ENCODE measurements at places on chromosomes 3 and 15.

- DNase-seq: no peak
Observed at GRCh38 chr15:39937696-39938095, 3.8 kb downstream of the EIF2AK4 start.

DNA sequence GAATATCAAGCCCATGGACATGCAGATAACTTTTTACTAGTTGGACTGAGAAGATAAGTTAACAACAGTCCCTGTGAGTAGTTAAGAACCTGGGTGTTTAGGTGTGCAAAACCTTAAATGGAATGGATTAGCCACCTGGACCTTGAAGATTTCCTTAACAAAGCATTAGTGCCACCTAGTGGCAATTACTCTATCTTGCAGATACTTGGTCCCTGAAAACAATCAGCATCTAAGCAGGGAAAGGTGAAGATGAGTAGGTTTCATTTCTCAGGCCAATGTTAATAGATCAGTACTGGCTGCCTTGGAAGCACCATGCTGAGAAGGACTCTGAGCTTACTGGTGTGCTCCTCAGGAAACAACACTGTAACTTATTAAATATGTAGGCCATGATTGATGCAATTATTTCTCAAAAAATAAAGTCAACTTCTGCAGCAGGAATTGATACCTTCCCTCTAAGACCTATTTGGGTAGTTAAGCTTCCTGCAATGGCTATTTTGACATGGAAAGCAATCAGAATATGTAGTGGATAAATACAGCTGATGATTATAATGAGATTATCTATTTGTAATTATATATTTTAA lies 329.4 kb downstream of the TBC1D5 start:
- peak; percentile 30 for DNase-seq

GRCh38 chr3:134797741-134798451 lies 2.8 kb downstream of the EPHB1 start:
- DNase-seq: no peak

DNA sequence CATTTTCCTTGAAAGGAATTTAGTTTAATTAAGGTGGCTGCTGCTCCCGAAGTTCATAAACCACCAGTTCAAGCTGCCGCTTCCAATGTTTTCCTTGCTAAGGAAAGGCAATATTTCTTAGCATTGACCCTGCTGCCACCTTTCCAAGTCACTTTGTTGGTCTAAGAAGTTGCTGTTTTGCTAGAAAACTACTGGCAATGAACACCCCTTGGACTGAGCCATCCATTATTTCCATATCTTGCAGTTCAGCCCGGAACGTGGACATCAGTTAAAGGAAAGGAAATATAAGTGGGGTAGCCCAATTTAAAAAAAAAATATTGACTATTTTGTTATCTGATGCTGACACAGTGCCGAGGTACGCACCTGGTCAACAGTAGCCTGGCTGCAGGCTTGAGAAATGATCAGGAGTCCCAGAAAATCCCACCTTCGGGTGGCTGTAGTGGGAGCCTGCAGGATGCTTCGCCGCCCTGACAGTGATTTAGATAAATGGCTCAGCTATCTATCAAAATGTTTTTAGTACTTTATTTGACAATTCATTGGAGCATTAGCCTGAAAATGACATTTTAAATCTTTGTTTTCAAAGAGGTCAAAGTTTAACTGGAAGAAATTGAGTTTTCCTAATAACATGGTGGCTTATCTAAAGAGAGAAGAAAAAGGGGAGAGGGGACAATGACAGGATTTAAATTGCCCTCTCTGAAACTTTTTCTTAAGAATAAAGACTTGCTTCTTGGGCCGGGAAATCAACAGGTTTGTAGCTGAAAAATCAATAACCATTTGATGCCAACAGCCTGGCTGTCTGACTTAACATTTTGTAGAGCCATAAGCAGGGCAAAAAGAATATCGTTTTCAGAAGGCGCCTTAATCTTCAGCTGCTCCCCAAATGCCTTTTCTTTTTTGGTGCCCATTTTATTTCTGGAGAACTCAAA lies 1.6 kb downstream of the RARB start:
- no peak for DNase-seq

DNA sequence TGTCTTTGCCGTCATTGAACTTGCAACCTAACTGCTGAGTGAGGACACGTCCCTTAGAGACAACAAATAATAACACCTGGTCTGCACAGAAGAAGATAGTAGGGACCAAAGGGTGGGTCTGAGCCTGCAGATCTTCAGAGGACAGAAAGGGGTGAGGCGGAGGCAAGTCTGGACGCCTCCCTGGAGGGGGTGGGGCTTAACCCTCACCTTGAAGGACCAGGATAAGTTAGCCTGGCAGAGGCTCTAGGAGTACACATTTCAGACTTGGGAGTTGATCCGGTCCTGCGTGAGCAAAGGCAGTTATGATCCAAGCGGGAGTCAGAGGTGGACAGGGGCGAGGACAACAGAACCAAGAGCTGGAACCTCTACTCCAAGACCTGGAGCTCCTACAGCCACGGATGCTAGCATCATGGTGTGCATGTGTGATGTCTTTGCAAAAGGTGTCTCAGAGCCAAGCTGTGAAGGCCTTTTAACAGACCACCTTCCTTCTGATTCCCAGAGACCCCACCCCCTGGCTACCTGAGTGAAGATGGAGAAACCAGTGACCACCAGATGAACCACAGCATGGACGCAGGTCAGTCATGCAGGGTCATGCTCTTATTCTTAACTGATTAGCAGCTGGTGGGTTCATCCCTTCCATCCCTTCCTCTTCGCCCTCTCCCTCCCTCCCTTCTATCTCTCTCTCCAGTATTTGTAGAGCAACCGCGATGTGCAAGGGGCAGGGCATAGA lies 88.0 kb downstream of the AAGAB start:
- no peak for DNase-seq

- no peak for DNase-seq
Observed at GRCh38 chr15:70068783-70069565, 28.7 kb downstream of the TLE3 start.

DNA sequence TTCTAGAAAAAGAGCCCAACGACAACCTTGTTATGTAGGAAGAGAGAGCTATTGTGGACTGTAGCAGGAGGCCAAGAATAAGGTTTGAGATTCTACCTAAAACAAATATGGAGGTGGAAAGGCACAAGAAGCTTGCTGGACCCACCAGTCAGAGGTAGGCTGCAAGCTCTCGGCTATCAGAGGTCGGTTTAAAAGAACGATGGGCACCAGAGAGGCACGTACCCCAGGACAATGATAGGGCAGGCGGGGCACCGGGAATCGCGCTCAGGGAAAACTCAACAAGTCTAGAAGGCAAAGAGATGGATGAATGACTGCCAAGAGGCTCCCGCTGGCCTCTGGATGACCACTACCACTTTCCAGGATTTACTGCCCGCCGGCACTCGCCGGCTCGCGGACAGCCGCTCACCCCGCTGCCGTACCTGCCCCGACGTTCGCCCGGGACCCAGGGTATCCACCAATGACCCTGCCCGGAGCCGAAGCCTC lies 1.1 kb downstream of the HDGFL3 start:
- no peak for DNase-seq

DNA sequence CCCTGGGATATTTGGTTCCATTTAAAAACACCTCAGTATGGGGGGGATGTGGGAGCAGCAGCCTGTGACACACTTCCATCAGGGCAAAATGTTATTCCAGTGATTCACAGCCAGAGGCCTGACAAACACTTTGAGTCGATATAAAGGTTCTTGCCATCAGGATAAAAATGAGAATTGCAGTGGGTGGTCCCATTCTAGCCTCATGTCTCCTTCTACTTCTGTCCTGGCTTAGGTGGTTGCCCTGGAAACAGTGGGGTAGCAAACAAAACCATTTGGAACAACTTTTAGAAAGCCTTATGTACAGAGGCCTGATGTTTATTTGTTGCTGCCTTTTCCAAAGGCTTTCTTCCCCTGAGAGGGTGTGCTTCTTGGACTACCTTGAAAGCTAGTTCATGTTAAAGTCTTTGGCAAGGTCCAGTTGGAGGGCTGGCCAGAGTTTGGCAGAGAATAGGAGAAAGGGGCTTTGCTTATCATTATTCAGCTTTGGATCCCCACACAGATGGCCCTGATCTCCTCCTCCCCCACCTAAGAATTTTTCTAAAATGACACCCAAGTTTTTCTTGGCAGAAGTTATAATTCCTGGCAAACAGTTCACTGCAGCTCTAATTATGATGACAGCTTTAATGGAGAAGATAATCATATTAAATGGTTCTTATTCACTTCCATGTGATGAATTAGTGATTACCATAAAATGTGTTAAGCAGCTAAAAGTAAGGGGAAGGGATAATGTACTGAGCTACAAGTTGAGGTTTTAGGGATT lies 84.2 kb upstream of the ZNF280D start:
- DNase-seq: no peak

- DNase-seq: no peak
Observed at GRCh38 chr3:65181391-65181871, 493.6 kb upstream of the ADAMTS9 start.

DNA sequence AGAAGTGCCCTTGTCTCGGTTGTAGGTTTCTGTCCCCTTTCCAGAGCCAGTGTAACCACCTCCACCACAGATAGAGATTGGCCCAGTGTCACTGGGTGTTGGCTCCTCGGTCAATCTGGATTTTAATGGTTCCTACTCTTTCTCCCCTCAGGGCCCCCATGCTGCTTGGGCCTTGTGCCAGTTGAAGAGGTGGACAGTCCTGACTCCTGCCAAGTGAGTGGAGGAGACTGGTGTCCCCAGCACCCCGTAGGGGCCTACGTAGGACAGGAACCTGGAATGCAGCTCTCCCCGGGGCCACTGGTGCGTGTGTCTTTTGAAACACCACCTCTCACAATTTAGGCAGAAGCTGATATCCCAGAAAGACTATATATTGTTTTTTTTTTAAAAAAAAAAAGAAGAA lies 75.2 kb downstream of the BOC start:
- DNase-seq: no peak

- DNase-seq: peak; percentile 34
Observed at GRCh38 chr15:55992769-55993110, 672 bp downstream of the NEDD4 start.

- DNase-seq: no peak
Observed at GRCh38 chr15:68610825-68611224, 32.0 kb downstream of the CORO2B start.

DNA sequence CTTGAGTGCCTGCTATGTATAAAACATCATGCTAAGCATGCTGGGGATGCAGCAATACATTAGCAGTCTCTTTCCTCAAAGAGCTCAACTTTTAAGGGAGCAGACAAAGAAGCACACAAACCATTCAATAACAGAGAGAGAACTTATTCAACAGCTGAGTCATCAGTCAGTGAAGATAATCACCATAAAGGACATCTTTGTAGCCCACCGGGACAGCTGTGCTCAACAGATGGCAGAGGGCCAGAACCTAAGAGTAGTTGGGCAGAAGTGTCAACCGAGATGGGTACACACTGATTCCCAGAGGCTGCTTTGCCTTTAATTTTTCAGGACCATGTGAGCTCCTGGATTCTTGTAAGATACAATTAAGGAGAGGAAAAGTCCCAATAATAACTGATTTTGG lies 4.2 kb upstream of the RAB8B start:
- DNase-seq: no peak

DNA sequence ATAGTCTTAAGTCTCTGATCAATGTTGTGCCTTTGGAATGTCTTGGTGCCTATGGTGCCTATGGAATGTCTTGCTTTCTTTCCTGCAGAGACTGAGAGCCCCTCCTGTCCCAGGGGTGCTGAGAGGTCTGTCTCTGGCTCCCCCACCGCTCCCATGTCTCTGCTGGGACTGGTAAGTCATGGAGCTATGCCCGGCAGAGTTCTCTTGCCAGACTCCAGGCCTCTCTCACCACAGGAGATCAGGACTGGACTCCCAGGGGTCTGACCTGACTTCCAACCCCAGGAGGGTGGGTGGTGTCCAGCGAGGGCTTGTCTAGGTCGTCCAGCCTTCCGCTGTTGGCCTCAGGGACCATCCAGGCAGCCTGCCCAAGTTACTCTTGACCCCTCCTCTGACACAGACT lies 14.0 kb upstream of the CYP11A1 start:
- no peak for DNase-seq

DNA sequence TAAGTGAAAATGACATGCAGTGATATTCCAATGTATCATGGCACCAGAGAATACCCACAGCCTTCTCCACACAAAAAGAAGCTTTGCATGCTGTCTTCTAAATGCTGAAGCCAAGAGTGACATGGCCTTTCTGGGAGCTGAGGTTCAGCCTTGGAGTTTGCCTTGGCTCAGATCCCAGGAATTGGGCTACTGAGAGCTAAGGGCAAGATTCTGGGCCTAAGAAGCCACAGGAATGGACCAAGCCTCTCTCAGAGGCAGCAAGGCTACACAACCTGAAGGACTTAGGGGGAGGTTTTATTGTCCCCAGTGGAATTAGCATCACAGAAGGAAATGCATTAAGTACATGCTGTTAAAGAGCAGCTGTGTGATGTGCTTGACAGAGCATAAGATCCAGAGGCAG lies 1078.5 kb downstream of the TUSC7 start:
- no peak for DNase-seq

DNA sequence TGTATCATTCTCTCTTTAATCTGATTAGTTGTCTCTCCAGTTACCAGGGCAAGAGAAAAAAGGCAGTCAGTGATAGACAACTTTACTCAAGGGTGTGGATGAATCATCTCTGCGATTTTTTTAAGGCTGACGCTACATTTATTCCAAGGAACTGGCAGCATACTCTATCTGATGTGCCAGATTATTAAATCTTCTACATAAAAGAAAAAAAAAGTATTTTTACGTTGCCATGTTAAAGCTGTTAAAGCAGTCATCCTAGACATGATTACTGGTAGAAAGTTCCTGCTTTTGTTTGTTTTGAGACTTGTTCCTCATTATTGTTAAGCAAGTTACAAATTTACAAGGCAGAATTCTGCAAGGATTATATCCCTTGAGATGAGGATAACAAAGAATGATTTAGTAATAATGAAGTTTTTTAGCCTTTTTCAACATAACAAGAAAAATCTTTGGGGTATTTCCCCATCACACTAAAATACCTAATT lies 121.7 kb downstream of the CBLB start:
- no peak for DNase-seq

DNA sequence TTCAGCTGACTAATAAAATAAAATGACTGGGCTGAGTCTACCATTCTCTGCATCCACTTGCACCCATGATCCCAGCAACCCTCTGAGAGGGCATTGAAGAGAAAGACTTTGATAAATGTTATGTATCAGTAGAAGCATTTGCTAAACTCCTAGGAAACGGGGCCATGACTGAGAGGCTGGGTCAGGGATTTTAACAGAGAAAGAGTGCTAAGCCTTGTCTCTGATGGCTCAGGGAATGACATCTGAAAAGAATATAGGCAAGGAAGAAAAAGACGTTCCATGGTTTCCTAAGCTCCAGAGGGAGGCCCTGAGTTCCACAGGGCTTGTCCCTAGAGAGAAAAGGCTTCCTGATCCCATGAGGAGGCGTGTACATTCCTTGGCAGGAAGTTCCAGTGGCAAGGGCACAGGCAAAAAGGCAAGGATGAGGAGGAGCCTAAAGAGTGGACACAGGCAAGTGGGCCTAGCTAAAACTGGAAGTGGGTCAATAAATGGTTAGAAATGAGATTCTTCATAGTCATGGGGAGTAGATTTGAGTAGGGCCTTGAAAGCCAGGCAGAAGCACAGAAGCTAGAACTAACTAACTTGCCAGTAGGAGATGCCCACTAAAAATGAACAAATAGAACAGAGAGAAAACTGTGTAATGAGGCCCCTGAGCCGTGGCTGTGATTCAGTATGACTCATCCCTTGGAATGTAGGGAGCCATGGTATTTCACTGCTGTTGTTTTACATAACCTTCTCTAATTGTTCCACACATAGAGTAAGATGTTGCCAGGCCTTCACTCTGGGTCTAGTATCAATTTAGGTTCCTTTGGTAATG lies 44.9 kb upstream of the MANF start:
- no peak for DNase-seq
